Midbrain (tissue), 1 donor: ENCODE measurements at places on chromosomes 7 and 10.
A peak's percentile ranks its signal among the peaks of the same experiment; 100 is the strongest.

DNA sequence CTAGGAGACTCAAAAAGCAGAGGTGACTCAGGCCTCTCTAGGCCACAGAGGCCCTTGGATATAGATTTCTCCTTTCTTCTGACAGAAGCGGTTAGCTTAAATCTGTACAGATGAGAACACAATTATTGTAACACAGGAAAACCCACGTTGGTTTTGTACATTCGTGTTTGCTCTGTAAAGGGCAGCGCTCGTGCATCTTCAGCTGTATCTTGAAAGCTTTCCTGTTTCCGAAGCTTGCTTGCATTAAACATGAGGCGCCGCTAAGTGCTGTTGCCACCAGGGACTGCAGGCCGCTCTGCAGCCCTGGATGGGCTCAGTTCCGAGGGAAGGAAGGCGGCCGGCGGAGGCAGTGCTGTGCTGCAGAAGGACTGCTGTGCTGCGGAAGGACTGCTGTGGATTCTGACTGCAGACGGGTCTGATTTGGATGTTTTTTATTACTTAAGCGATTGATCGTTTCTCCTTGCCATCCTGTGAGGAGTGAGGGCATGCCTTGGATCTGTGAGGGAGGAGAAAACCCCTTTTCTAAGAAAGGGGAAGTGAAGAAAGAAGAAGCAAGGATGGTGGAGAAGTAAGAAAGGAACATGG is 53.3 kb downstream of the FHIP2A start:
- DNase-seq = peak; percentile 13

GRCh38 chr10:85594239-85594638 is 772.4 kb downstream of the GRID1 start:
- DNase-seq = no peak

DNA sequence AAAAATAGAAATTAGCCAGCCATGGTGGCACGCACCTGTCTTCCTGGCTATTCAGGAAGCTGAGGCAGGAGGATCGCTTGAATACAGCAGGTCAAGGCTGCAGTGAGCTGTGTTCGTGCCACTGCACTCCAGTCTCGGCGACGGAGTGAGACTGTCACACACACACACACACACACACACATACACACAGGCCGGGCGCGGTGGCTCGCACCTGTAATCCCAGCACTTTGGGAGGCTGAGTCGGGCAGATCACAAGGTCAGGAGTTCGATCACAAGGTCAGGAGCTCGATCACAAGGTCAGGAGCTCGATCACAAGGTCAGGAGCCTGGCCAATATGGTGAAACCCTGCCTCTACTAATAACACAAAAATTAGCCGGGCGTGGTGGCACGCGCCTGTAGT is 68.4 kb downstream of the ST8SIA6 start:
- DNase-seq = no peak

DNA sequence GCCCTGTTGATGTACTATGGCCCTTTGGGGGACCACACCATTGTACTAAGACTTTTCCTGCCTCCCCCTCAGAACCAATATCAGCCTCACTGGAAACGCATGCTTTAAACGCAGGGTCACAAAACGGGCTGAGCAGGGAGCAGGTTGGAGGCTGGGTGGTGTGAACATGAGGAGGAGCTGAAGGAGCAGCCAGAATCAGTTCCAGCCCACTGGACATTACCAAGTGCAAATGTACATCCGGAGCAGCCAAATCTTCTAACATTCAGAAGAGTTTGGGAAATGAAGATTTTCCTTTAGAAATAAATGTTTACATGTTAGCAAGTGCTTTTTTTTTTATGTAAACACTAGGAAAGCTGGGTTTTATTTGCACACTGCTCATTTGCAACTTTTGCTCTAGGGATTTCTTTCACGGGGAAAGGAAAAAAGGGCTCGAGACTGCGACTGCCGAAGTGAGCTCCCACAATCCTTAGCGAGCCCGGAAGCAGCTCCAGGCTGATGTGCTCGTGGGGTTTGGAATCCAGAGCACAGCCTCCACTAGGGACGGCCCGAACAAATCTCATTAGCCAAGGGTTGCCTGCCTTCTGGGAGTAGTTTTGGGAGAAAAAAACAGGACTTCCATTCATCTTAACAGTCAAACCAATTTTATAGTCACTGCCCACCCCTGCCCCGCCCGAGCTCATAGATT is 108.0 kb upstream of the YAE1 start:
- DNase-seq = no peak

GRCh38 chr7:144407266-144407931 is 3.9 kb upstream of the NOBOX start:
- no peak for DNase-seq

- DNase-seq = no peak
Observed at GRCh38 chr7:127862525-127862924, 168.7 kb downstream of the LRRC4 start.

GRCh38 chr10:83539528-83540308 is 599.6 kb upstream of the GHITM start:
- DNase-seq = no peak

- no peak for DNase-seq
Observed at GRCh38 chr7:93923296-93923695, 1.8 kb downstream of the GNG11 start.

DNA sequence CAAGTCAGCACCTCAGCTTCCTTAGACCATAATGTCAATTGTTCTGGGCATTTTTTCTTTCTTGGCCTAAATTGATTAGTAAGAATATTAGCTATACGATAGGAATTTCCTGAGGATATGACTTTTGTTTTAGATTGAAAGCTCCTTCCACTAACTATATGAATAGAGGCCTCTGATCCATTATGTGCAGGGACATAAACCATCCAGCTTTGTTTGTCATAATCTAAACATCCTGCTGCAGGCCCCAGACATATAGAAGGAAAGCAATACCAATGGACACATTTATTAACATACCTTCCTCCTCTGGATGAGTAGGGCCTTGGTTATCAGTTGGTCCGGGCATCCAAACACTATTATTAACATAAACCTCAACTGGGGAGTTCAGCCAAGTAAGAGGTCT is 4.3 kb upstream of the GIMAP4 start:
- DNase-seq = no peak

GRCh38 chr7:67602246-67602887 is 605.7 kb downstream of the TYW1 start:
- no peak for DNase-seq

GRCh38 chr10:804191-804781 is 114.8 kb upstream of the DIP2C start:
- no peak for DNase-seq

- no peak for DNase-seq
Observed at GRCh38 chr10:49108656-49109055, 6.7 kb downstream of the VSTM4 start.
